ENCODE measurements at places on chromosomes 6 and 20.
A peak's percentile ranks its signal among the peaks of the same experiment; 100 is the strongest.

GRCh38 chr6:16352258-16352635, 113.9 kb downstream of the GMPR start:
- no peak for DNase-seq

DNA sequence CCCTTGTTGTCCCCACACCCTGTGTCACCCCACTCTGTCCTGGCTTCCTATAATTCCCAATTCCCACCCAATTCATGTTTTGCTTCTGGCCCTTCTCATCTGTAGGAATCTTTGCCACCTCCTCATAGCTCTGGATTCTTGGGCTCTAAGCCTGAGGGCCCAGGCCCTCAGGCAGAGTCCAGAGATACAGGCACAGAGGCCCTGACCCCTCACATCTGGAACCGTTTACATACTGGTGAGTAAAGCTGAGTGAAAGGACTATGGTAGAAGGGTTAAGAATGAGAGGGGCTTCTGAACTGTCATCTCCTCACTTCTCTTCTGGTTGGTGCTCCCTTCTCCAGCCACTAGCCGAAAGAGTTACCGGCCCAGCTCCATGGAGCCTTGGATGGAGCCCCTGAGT, 13.6 kb downstream of the PRRC2A start:
- no peak for DNase-seq

DNA sequence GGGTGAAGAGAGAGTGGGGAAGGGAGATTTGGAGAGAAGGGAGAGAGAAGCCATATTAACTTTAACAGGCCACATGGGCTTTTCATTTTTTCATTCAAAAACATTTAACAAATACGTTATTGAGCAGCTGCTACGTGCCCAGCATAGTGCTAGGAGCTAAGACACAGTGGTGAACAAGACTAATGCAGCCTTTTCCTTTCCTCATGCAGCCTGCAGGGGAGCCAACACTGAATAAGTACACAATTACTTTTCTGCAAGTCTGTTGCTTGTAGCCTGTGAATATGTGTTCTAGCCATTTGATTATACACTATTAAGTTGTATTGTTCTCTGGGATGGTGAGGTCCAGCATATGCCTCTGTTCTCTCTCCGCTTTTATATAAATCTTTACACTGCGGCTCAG, 1.9 kb upstream of the BLOC1S5 start:
- no peak for DNase-seq

DNA sequence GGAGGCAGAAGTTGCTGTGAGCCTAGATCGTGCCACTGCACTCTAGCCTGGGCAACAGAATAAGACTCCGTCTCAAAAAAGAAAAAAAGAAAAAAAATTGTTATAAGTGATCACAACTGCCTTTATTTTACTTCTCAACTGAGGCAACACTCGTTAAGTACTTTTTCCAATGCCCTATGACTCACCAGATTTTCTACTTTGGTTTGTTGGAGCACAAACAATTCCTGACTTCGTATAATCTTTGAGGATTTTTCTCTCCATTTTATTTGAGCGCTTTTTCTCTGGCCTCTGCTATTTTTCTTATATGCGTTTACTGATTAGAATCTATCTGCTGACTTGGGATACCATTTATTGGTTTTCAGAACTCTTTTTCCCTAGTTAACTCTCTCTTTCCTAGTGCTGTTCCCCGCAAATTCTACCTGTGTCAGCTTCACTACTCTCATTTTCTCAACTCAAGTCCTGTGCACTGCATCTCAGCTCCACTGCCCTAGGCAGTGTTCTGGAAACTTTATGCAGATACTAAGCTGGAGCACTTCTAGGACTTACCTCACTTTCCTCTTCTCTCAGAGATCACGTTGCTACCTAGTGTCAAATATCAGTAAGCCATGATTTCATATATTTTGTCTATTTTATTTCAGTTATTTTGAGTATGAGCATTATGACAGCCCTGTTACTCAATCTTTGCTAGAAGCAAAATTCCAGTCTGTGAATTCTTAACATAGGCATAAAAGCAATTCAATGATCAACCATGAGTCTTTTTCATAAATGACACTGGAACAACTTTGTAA, 1120.1 kb upstream of the CITED2 start:
- no peak for DNase-seq

- DNase-seq = no peak
Observed at GRCh38 chr20:370977-371754, 9.4 kb upstream of the TRIB3 start.

- no peak for DNase-seq
Observed at GRCh38 chr6:135115834-135116233, 61.2 kb upstream of the HBS1L start.

DNA sequence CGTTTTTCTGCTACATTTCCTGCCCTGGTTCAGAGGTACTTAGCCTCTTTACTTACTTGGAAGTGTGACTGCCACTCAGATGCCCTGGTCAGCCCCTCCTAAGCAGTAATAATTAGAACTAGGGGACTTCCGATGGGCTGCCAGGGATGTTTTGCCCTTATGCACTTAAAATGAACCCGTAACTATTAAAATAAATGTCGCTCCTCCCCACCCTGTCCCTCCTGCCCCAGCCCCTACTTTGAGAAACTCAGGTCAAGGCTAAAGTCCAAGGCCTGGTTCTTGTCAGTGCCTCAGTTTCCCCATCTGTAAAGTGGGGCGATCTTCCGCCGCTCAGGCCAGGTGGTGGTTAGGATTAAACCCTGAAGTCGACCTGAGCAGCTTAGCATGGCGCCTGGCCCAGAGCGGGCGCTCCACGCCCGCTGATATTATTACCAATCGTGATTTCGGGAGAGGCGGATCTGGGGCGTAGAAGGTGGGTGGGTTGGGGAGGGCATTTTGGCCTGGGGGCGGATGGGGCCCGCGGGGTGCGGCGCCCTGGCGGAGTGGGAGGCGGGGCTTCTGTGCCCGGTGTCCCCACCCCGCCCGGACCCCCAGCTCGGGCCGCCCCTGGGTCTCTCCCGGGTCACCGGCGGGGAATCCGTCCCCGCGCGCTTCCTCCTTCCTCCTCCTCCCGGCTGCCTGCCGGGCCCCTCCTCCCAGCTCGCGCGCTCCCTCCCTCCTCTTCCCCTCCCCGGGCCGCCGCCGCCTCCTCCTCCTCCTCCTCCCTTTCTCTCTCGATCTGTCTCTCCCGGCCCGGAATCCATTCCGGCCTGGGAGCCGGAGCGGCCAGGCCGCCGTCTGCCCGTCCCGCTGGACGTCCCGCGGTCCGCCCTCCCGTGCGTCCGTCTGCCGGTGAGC, at the start of gene SRC:
Gene SRC (plus strand): TSS at position 802 of the 897 bp plus-strand sequence. CDS start 38,014 bp downstream, outside the sequence.
- DNase-seq = peak; percentile 54

- no peak for DNase-seq
Observed at GRCh38 chr20:10002866-10003265, 31.9 kb upstream of the ANKEF1 start.
